Right atrium auricular region (tissue), 2 donors: ENCODE measurements at places on chromosomes 5 and 9. TPM values are rescaled to one million over a fixed set of nuclear protein-coding genes. Genes with fewer than 3 reads are reported as not detected.
A peak's percentile ranks its signal among the peaks of the same experiment; 100 is the strongest.

DNA sequence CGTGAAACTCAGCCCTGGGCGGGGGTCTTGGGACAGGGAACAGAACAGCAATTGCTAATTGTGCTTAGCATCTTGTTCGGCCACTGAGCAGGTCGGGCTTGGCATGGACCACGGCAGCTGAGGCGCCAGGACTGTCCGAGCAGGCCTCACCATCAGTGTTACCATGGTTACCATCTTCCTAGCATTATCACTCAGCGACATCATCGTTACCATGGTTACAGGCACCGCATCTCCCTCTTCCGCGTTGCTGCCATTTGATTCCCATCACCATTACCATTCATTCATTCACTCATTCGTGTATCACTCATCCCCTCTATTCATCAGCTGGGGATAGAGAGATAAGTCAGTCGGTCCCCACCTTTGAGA lies 81.0 kb upstream of the ZBTB43 start:
- no peak for DNase-seq
- H3K4me1 ChIP-seq = peaks cover 16% of the 10 kb centered on the region
- H3K36me3 ChIP-seq = no peaks in the 10 kb centered on the region
- H3K4me3 ChIP-seq = peak overlapping the region; percentile 71

DNA sequence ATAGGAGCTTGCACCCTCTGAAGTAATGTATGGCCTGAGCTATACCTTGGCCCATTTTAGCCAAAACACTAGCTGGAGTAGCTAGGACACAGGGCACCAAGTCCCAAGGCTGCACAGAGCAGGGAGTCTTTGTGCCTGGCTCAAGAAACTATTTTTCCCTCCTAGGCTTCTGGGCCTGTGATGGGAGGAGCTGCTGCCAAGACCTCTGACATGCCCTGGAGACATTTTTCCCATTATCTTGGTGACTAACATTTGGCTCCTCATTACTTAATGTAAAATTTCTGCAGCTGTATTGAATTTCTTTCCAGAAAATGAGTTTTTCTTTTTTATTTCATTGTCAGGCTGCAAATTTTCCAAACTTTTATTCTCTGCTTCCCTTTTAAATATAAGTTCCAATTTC lies 1099.2 kb downstream of the CDH18 start:
- H3K4me1 ChIP-seq = no peaks in the 10 kb centered on the region
- no peaks in the 10 kb centered on the region for H3K27me3 ChIP-seq
- no peak overlapping the region for H3K27ac ChIP-seq
- no peak overlapping the region for H3K4me3 ChIP-seq
- DNase-seq = no peak

DNA sequence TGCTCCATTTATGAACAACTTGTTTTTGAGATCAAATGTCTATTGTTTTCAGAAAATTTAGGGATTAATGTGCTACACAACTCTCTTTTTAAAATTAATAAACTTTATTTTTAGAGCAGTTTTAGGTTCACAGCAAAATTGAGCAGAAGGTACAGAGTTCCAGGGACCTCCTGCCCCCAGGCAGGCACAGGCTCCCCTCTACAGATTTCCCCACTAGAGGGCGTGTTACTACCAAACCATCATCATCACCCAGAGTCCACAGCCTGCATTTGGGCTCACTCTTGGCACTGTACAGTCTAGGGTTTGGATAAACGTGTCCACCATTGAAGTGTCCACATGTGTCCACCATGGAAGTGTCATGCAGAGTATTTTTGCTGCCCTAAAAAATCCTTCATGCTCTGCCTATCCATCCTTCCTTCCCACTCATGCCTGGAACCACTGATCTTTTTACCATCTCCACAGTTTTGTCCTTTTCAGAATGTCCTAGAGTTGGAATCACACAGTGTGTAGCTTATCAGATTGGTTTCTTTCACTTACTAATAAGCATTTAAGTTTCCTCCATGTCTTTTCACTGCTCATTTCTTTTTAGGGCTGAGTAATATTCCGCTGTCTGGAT lies 61.7 kb downstream of the MRPL36 start:
- H3K27ac ChIP-seq = no peak overlapping the region
- no peaks in the 10 kb centered on the region for H3K36me3 ChIP-seq
- no peaks in the 10 kb centered on the region for H3K4me1 ChIP-seq
- no peak overlapping the region for H3K4me3 ChIP-seq
- DNase-seq = peak; percentile 11

DNA sequence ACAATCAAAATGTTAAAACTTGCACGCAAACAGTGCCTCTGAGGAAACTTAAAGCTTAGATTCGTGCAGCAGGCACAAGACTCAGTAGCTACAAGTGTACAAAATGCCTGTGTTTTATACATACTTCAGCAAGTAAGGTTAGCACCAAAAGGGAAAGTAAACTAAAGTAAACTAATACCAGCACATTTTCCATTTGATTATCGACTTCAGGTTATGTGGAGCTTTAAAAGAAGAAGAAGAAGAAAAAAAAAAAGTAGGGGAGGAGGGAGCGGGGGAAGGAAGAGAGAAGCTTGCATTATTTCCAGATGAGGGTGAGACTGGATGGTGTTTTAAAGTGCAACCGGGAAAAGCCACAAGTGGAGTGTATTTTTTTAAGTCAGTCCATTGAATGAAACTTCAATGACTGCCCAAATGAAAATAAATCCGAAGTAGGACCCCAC lies 596 bp upstream of the ADAMTS6 start:
- peak overlapping the region; percentile 85 for H3K27ac ChIP-seq
- peaks cover 18% of the 10 kb centered on the region for H3K4me1 ChIP-seq
- DNase-seq = no peak
- no peaks in the 10 kb centered on the region for H3K27me3 ChIP-seq
- peak overlapping the region; percentile 57 for H3K4me3 ChIP-seq
- H3K36me3 ChIP-seq = no peaks in the 10 kb centered on the region

- H3K36me3 ChIP-seq = no peaks in the 10 kb centered on the region
- no peak overlapping the region for H3K4me3 ChIP-seq
- DNase-seq = no peak
- no peak overlapping the region for H3K27ac ChIP-seq
These were observed 17.0 kb downstream of the NIM1K start for GRCh38 chr5:43209060-43209459.

GRCh38 chr9:93295456-93296076 lies 111.6 kb downstream of the WNK2 start:
- H3K4me3 ChIP-seq = no peak overlapping the region
- peaks cover 10% of the 10 kb centered on the region for H3K36me3 ChIP-seq
- H3K4me1 ChIP-seq = peaks cover 33% of the 10 kb centered on the region
- H3K27ac ChIP-seq = peak overlapping the region; percentile 3
- H3K27me3 ChIP-seq = no peaks in the 10 kb centered on the region
- DNase-seq = no peak

DNA sequence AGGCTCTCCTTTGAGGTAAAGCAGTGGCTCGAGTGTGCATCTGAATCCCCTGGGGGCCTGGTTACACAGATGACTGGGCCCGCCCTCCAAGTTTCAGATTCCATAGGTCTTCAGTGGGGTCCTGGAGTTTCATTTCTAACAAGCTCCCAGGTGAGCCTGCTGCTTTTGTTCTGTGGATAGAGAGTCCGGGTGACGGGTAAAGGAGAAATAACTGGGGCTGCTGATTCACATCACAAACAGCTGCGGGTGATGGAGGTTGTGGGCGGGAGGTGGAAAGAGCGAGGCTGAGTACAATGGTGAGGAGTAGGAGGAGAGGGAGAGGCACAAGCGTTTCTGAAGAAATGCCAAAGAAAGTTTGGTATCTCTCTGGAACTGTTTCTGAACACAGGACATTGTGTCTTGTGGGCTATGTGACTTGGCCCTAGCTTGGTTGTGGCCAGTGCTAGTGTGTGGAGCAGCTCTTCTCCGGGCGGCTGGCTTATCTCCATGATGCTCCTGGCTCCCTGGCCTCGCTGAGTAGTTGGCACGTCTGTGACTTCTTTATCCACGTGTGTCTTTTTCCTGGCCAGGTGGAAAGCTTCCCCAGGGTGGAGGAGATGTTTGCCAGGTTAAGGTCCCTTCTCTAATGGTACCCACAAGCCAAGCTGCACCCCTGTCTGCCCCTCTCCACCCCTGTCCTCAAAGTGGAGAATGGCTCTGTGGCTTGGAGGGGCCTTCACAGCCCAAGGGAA lies 61.7 kb downstream of the HSPA4 start:
- no peaks in the 10 kb centered on the region for H3K27me3 ChIP-seq
- H3K36me3 ChIP-seq = no peaks in the 10 kb centered on the region
- peaks cover 5% of the 10 kb centered on the region for H3K4me1 ChIP-seq
- no peak overlapping the region for H3K27ac ChIP-seq
- DNase-seq = no peak

DNA sequence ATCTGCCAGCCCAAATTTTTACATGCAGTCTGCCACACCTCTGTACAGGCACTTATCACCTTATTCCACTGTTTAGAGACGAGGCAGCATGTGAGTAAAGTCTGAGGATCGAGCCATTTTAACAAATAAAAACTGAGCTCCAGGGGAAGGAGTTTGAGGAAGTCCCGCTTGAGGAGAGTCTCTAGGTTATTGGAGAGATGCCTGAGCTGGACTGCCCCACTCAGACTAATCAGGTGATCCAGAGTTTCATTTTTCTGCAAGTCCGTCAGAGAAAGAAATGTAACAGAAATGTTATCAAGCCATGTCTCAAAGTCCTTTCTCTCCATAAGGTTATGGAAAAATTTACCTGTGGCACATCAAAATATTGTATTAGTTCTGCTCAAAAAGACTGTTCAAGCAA lies 5.3 kb downstream of the FBXW2 start:
- H3K4me1 ChIP-seq = no peaks in the 10 kb centered on the region
- H3K27ac ChIP-seq = no peak overlapping the region
- H3K4me3 ChIP-seq = no peak overlapping the region
- no peak for DNase-seq
- H3K36me3 ChIP-seq = peaks cover 30% of the 10 kb centered on the region

DNA sequence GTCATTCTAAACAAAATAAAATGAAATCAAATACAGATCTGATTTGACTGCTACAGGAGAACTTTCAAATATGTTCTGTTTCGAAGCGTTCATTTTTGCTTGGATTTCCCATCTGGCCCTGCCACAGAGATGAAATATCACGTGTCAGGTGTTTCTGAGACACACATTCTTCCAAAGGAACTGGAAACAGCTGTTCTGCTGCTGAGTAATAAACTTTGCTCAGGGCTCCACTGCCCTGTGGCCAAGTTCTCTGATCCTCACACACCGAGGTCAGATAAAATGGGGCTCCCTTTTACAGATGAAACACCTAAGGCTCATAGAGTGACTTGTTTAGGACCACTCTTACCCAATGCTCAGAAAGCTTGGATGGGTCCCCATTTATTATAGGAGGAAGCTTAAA lies 42.5 kb downstream of the FRMPD1 start:
- no peaks in the 10 kb centered on the region for H3K4me1 ChIP-seq
- H3K27me3 ChIP-seq = no peaks in the 10 kb centered on the region
- no peak for DNase-seq
- H3K4me3 ChIP-seq = no peak overlapping the region
- H3K27ac ChIP-seq = no peak overlapping the region

GRCh38 chr5:160665460-160665859 lies 186.6 kb downstream of the ATP10B start:
- no peaks in the 10 kb centered on the region for H3K4me1 ChIP-seq
- H3K36me3 ChIP-seq = no peaks in the 10 kb centered on the region
- DNase-seq = no peak
- no peak overlapping the region for H3K4me3 ChIP-seq
- no peaks in the 10 kb centered on the region for H3K27me3 ChIP-seq
- no peak overlapping the region for H3K27ac ChIP-seq

- DNase-seq = no peak
- peak within 1 kb of the TSS; percentile 21 for H3K4me3 ChIP-seq
- no peaks in the 10 kb centered on the region for H3K36me3 ChIP-seq
- H3K27me3 ChIP-seq = no peaks in the 10 kb centered on the region
- no peak within 1 kb of the TSS for H3K27ac ChIP-seq
- H3K4me1 ChIP-seq = peaks cover 14% of the 10 kb centered on the region
These were observed at the start of gene RASGEF1C for GRCh38 chr5:180209137-180209581. TSS of gene RASGEF1C (minus strand) at chr5:180209211. CDS start at chr5:180138052, 71,159 bp downstream.

DNA sequence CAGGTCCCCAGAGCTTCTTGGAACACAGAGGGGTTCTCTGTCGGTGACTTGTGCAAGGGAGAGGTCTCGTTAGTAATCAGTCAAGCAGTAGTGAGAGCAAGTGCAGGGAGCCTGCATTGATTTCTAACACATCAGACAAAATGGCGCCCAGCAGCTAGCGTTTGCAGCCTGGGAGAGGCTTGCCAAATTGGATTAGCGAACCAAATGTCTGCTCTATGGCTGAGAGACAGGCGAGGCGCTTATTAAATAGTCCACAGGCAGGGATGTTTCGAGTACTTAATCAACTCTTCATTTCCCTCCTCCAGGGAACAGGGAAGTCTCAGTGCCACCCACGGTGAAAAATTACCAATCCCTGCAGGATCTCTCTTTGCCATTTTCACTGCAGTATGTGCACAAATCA lies 131.4 kb upstream of the SHB start:
- peak; percentile 55 for DNase-seq
- no peak overlapping the region for H3K4me3 ChIP-seq
- H3K27ac ChIP-seq = no peak overlapping the region
- H3K36me3 ChIP-seq = no peaks in the 10 kb centered on the region
- H3K27me3 ChIP-seq = no peaks in the 10 kb centered on the region

GRCh38 chr9:108033976-108034964 lies 544.7 kb upstream of the KLF4 start:
- DNase-seq = no peak
- no peaks in the 10 kb centered on the region for H3K4me1 ChIP-seq
- H3K4me3 ChIP-seq = no peak overlapping the region
- H3K27ac ChIP-seq = no peak overlapping the region
- H3K27me3 ChIP-seq = no peaks in the 10 kb centered on the region
- no peaks in the 10 kb centered on the region for H3K36me3 ChIP-seq

DNA sequence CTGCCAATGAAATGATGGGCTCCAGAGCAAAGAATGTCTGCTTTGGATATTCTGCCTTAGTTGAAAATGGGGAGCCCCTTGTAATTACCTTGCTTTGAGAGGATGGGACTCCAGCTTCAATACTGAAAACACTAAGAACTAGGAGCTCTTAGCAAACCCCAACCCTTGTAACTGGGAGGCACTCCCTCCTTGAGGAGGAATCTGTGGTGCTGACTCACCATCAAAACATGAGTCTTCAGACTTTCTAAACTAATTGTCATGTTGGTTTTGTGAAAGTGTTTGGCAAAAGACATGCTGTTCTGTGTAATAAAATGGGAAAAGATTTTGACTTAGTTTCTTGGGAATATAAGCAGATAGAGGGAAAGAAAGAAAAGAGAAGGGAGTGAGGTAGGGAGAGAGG lies 91.9 kb upstream of the PTPRD start:
- DNase-seq = no peak
- H3K36me3 ChIP-seq = no peaks in the 10 kb centered on the region
- no peak overlapping the region for H3K4me3 ChIP-seq
- H3K4me1 ChIP-seq = no peaks in the 10 kb centered on the region
- H3K27ac ChIP-seq = no peak overlapping the region
- no peaks in the 10 kb centered on the region for H3K27me3 ChIP-seq

- no peak overlapping the region for H3K4me3 ChIP-seq
- no peaks in the 10 kb centered on the region for H3K4me1 ChIP-seq
- H3K27ac ChIP-seq = no peak overlapping the region
- no peaks in the 10 kb centered on the region for H3K36me3 ChIP-seq
- no peak for DNase-seq
- no peaks in the 10 kb centered on the region for H3K27me3 ChIP-seq
These were observed 60.5 kb downstream of the OLFM1 start for GRCh38 chr9:135147938-135148337.

Gene PPIC
- 55.0 TPM for total RNA-seq

Gene ZNF782
- 5.5 TPM for total RNA-seq

Gene SLC35A4
- total RNA-seq = 47.4 TPM

Gene PLCXD3
- total RNA-seq = 44.5 TPM

Gene SVEP1
- total RNA-seq = 12.7 TPM
